ENCODE measurements at places on chromosomes 7 and 10.

- DNase-seq: no peak
These were observed 835 bp upstream of the DGKI start for GRCh38 chr7:137847568-137848050.

DNA sequence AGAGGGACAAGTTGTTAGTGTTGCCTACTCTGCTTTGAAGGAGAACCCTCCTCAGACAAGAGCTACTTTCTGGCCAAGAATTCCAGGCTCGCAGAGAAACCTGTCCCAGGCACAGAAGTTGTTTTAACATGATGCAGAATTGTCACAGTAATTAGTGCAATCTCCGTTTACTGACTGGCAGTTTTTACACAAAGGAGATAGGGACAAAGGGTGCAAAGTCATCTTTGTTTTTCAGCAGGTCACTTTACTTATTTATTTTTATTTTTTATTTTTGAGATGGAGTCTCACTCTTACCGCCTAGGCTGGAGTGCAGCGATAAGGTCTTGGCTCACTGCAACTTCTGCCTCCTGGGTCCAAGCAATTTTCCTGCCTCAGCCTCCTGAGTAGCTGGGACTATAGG, 12.3 kb downstream of the TCF7L2 start:
- DNase-seq: no peak

DNA sequence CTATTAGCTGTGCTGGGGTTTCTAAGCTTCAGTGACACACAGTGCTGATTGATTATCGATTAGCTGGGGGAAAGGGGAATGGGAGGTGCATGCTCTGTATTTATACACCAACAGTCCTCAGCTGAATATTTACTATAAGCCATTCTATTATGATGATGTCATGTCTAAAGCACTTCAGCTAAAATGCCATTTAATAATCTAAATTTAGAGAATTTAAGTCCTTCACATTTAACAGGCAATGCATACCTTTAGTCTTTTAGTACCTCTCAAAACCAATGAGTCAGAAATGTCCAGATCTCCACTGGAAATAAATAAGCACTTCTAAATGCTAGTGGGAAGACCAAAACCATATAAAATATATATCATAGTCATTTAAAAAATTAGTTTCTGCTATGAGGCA, 24.6 kb downstream of the RPP38 start:
- DNase-seq: no peak

- no peak for DNase-seq
These were observed 190.5 kb upstream of the NRP1 start for GRCh38 chr10:33524966-33525365.
